ENCODE measurements at places on chromosomes 4 and X.
A peak's percentile ranks its signal among the peaks of the same experiment; 100 is the strongest.

DNA sequence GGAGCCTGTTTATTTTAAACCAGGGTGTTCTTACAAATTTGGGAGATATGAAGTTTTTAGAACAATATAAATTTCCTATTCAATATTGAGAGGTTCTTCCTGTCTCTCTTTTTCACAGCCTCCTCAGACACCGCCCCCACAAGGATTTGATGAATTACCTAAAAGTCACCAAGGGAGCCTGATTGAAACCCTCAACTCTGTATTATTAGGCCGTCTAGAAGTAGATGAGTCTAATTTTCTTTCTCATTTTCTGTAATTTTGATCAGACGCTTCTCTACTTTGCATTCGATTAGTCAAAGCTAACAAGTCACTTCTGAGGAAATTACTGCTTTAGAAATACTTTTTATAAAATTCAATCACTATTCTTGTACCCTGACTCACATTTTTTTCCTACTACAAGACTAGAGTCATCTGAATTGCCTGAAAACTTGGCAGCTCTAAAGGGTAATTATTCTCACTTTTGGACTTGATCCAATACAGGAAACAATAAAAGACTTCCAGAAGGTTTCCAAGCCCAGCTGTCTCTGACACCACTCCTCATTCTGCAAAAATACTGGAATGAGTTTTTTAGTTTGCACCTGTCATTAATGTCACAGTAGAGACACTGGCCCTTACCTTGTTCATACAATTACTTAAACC lies 111.2 kb downstream of the ELOVL6 start:
- DNase-seq, result peak; percentile 93

DNA sequence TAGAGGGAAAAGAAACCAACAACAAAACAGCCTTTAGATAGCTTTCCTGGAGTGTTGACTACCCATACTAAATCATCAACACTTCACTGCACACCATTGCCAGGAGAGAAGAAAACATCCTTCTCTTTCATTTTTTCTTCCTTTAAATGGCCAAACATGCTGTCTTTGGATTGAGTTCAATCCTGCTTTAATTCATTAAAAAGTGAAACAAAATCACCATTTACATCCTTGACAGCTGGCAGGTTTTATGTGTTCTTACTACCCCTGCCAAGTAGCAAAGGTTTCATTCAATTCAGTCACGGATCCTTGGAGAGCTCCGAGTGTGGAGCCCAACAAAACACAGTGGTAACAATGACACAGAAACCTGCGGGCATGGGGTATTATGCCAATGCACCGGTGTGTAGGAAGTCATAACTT lies 568.3 kb downstream of the ANKRD50 start:
- DNase-seq, result peak; percentile 85

DNA sequence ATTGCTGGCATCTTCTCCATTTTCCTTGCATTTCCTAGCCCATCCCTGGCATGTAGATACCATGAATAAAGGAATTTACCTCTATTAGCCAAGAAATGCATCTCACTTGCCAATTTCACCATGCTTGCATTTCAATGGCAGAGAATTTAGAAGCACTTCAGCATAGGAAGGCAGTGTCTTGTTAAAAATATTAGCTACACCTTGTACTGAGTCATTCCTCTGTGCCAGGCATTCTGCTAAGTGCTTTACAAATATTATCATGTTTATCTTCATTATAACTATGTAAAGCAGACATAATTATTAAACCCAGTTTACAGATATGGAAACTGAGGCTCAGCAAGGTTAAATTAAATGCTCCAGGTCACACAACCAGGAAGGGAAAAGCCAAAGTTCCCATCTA lies 138.2 kb downstream of the NPNT start:
- DNase-seq, result no peak

GRCh38 chrX:71949844-71950445 lies 39.3 kb downstream of the NHSL2 start:
- DNase-seq, result no peak

DNA sequence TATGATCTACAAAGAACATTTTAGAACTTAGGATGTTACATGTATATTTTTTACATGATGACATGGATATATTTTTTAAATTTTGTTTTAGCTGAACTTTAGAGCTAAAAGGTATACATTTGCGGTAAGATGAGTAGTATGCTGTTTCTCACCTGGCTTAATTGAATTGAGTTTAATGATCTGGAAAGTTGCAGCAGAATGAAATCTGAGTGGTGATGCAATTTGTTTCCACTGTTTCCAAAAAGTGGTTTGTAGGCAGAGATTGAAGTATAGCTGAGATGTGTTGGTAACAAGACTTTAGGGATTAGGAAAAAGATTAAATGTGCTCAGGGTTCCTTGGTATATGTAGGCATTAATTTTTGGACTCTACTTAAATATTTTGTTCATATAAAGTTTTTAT lies 68.1 kb downstream of the HPF1 start:
- DNase-seq, result no peak

DNA sequence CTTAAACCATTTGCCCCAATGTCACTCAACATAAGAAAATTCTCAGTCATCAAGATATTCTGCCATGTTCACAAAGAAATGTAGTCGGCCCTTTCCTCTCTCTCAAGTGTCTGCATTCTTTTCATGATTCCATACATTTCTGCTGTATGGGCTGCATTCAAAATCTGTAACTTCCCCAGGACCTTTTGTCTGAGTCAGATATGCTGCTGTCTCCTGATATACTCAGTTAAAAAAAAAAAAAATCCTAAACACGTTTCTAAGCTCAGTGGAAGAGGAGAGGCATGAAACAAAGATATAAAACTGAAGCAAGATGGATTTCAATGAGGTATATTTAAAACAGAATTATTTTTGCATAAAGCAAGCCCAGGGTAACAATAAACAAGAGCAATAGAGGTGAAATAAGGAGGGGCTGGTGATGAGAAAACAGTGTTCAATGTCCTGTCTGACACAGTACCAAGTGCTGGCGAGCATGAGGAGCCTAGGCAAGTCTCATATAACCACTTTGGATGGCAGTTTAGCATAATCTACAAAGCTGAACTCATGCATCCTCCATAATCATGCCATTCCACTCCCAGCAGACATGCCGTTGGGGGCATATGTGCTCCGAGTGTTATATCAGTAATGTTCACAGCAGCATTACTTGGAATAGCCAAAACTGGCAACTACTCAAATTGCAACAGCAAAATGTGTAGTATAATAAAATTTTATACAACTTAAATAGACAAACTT lies 76.7 kb downstream of the MANBA start:
- DNase-seq, result no peak

DNA sequence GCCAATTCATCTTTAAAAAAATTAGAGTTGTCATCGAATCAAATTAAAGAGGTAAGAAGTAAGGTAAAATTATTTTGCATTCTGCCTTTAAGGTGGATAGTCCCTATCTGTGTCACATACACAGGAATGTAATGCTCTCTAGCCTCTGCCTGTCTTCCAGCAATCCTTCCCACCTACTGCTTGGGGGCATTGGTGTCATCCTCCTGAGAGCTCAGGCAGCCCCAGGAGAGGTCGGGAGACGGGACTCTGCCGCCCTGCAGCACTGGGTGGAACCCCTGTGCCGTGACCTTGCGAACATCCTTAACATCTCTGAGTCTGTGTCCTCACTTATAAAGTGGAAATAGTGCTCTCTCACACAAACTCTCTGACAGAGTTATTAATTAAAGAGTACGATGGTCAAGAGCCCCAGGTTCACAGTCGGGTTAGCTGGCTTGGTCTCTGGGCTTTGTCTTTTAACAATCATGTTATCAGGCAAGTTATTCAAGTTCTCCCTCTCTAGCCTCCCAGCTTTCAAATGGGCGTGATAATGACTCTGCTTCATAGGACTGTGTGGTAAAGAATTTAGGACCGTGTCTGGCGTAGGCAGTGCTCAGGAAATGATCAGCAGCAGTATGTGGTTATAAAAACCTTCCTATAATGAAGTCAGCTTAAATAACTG lies 10.2 kb downstream of the TLR3 start:
- no peak for DNase-seq

GRCh38 chr4:5632571-5632970 lies 75.8 kb downstream of the EVC2 start:
- no peak for DNase-seq

DNA sequence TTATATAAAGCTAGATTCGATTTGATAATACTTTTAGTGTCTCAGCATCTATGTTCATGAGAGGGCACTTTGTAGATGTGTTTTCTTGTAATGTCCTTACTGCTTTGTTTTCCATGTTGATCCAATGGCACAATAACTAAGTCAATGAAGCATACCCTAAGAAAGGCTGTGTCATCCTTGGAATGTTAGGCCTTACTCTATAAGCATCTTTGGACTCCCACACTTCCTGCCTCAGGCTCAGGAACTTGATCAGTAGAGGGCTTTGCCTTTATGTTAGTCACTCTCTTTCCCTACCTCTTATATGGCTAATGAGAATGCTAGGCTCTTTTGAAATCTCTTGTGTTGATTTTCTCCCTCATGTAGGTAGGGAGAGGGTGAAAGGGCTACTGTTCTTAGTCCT lies 33.2 kb upstream of the EDA2R start:
- no peak for DNase-seq

GRCh38 chr4:75302648-75303047 lies 211.6 kb downstream of the RCHY1 start:
- no peak for DNase-seq

DNA sequence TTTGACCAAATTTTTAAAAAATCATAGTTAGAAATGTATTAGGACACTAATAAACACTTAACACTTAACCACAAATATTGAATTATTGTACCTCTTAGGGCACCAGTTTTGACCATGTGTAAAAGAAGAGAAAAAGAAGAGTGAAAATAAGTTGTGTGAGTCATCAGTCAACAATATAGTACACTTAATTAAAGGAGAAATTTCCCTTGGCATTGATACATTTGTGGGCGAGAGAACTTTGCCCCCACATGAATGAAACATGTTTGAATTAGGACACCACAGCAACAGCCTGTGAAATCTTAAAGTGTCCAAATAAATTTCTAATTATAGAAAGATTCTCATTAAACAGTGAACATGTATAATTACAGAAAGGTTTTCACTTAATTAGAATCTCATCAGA lies 1292.8 kb upstream of the TENM3 start:
- no peak for DNase-seq

- DNase-seq, result no peak
Measured at GRCh38 chrX:112457788-112458187, 221.9 kb downstream of the LHFPL1 start.

DNA sequence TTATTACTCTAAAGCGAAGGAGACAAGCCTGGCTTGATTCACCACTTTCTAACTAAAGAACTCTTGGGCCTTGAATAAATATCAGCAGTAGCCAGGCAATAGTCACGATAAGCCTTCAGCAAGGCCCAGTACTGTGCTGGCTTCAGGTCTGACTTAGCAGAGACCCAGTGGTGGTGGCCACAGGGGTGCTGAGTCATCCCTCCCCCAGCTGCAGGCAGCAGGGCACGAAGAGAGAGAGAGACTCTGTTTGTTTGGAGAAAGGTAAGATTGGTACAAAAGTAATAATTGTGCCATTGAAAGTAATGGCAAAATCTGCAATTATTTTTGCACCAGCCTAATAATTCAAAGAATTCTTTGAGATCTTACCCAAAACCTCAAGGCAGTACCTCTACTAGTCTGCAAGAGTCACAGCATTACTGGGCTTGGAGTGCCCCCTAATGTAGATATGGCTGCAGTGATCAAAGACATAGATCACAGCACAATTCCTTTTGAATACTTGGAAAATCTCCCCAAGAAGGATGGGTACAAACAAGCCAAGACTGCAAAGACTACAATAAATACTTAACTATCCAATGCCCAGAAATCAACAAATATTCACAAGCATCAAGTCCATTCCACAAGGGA lies 159.5 kb upstream of the USP38 start:
- DNase-seq, result peak; percentile 65

DNA sequence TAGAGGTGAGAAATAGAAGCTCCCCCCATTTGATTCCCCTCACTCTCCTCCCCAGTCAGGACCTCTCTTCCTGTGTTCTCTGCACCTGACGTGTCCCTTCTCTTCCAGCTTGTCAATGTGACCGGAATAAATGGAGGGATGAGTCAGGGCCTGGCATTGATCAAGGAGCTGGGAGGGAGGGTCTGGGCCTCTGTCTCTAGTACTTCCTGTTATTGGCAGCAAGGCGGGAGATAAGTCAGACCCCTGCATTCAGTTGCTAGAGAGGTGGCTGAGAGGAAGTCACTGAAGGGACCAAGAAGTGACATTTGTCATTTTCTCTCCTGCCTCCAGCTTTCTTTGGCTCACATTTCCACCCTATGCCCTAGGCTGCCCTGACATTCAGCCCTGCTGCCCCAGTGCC lies 35.1 kb upstream of the ZNF41 start:
- no peak for DNase-seq

GRCh38 chrX:135512508-135513129 lies 7.8 kb upstream of the INTS6L start:
- no peak for DNase-seq

DNA sequence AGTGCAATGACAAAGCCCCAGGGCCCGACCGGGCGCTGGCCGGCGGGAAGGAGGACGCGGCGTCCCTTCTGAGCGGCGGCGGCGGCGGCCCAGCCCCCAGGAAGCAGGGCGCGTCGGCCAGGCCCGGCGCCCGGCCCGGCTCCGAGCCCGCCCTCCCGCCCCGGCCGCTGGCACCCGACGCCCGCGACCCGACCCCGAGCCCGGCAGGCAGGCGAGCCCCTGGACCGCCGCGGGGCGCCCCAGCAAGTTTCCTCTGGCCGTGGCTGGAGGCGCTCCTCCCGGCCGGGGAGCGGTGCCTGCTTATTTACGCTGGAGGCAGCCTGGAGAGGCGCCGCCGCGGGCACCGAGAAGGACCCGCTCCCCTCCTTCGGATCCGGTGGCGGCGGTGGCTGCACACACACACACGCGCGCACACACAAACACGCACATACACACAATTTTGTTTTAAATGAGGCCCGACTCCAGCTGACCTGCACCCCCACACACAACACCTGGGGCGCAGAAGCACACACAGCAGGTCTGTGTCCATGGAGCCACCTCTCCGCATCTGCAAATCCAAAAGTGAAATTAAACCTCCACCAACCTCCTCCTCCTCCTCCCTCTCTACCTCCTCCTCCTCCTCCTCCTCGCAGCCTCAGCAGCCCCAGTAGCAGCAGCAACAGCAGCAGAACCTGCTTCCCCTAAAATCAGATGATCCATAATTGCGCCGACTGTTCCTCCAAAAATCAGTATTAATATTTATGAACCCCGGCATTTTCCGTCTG lies 669 bp downstream of the IRF2 start:
- DNase-seq, result no peak

DNA sequence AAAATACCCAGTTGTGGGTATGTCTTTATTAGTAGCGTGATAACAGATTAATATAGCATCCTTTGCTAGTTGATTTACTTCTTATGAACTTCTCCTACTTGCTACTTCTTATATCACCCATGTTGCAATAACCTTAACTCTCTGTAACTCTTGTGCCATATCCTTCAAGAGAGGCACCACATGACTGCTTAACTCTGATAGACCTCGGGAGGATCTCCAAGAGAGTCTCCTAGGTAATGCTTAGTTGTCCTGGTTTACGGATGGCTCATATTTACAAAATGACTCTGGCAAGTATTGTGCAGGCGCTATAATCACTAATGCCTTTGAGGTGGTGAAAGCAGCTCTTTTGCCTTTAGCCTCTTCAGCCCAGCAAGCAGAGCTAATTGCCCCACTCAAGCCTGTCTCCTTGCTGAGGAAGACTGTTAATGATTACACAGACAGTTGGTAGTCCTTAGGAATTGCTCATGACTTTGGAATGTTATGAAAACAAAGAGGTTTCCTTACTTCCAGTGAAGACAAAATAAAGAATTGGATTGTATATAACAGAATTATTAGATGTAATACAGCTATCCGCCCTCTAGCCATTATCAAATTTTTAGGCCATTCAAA lies 1305.8 kb downstream of the PCDH7 start:
- peak; percentile 55 for DNase-seq

Data from astrocyte of the spinal cord (primary cell).